Stimulated activated CD8-positive, alpha-beta memory T cell treated with anti-CD3 and anti-CD28 coated beads, Interleukin-4, amount 100 ng/mL, for 4 hours (primary cell): ENCODE measurements at places on chromosomes 6 and 20.

DNA sequence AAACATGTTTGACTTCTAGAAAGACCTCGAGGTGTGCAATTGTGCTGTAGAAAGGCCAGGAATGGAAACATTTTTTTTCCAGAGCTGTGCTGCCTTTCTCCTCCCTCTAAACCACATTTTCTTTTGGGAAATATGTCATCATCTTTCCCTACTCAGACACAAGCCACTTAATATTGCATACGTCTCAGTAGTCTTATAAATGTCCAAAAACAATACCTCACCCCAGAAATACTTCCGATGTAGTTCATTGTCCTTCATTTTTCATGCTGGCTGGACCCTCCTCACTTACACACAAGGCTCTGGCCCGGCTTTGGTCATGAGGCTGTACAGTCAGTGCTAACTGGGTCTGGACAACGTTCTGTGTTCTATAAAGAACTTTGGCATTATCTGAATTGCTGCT is 126.4 kb downstream of the SCML4 start:
- no peak for DNase-seq

DNA sequence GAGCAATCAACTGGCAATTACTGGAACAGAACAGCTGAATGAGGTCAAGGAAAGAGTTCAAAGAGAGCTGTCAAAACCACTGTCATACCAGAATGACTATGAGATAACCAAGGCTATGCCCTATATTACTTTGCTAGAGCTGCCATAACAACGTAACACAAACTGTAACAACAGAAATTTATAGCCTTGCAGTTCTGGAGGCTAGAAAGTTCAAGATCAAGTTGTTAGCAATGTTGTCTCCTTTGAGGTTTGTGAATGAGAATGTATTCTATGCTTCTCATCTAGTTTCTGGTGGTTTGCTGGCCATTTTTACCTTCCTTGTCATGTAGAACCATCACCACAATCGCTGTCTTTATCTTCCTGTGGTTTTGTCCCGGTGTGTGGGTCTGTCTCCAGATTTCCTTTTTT is 1323.0 kb upstream of the GJE1 start:
- no peak for DNase-seq

DNA sequence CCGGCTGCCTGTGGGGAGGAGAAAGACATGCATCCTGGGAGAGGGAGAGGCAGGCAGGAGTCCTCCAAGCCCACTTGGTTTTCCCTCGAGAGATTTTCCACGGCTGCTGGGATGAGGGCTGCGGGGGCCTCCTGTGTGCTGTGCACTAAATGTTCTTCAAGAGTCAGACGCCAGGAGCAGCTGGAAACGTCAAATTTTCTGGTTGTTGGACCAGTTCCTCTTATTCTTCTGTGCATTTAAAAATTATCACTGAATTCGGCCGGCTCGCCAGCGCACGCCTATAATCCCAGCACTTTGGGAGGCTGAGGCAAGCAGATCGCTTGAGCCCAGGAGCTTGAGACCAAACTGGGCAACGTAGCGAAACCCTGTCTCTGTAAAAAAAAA is 32.8 kb upstream of the NTSR1 start:
- no peak for DNase-seq

DNA sequence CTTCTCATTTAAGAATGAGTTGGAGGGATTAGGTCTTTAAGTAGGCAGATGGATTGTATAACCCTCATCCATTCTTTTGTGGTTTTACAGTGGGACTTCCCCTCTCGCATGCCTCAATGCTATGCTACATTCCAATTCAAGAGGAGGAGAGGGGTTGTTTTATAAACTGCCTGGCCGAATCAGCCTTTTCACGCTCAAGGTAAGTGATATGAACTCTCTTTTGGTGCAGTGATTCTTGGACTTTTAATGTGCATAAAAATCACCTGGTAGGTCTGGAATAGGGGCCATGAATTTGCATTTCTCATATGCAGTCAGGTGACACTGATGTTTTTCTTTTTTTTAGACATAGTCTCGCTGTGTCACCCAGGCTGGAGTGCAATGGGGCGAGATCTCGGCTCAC is 10.8 kb downstream of the ASXL1 start:
- no peak for DNase-seq

DNA sequence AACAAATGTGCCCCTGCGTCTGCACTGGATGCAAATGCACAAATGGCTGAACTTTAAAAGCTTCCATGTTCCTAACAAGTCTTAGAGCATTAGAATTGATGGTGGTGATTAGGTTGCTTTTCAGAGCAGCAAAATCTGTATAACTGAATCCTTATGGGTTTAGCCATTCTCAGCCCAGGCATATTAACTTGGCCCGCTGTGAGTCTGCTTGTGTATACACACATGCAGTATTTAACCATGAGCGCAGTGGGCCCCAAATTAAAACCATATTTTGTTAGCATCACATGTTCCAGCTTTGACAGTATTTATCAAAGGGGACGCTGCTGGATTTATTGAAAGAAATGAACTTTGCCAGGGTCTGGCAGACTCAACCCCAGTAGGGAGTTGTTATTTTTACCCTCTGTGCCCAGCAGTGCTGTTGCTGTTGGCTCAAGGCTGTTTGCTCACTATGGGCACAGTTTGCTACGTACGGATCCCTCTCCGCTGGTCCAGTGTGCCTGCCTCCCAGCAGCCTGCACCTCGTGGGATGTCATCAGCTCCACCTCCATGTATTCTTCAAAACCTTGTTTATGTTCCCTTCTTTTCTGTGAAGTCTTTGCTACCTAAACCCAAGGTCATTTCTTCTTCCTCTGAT is 144.7 kb downstream of the QRSL1 start:
- no peak for DNase-seq

- DNase-seq: no peak
Measured at GRCh38 chr20:47796971-47797370, 11.7 kb upstream of the SULF2 start.

GRCh38 chr20:5674176-5674660 is 76.0 kb upstream of the SHLD1 start:
- no peak for DNase-seq

DNA sequence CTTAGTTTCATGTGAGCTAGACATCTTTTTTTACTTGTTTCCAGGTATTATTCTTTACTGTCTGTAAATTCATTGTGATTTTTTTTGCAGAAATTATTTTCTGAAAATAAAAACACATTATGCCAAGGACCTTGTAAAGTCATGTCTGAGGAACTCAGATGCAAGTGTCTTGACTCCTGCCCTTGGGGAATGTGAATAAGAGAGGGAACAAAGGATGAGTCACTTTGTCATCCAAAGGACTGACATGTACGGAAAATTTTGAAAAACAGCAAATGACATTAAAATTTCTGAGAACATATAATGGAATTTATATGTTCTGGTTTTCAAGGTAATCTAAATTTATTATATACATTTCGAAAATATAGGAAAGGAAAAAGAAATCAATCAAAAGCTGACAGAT is 660.4 kb downstream of the CD109 start:
- DNase-seq: no peak

GRCh38 chr20:51481341-51481914 is 61.1 kb downstream of the NFATC2 start:
- no peak for DNase-seq

DNA sequence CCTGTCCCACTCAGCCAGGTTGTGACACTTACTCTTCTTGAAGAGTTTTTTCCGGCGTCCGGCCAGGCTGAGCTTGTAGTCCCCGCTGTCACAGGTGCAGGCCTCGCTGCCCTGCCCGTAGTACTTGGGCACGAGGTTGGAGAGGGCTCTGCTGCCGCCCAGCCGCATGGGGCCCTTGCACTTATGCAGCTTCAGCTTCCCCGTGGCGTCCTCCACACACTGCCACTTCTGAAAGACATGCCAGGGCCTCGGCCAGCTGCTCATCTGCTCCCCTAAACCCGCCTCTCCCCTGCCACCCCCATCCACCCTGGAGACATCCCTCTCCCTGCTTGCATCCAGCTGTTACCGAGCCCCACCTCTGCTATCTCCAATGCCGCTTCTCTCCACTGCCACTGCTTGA is 113.1 kb downstream of the SULF2 start:
- DNase-seq: no peak

DNA sequence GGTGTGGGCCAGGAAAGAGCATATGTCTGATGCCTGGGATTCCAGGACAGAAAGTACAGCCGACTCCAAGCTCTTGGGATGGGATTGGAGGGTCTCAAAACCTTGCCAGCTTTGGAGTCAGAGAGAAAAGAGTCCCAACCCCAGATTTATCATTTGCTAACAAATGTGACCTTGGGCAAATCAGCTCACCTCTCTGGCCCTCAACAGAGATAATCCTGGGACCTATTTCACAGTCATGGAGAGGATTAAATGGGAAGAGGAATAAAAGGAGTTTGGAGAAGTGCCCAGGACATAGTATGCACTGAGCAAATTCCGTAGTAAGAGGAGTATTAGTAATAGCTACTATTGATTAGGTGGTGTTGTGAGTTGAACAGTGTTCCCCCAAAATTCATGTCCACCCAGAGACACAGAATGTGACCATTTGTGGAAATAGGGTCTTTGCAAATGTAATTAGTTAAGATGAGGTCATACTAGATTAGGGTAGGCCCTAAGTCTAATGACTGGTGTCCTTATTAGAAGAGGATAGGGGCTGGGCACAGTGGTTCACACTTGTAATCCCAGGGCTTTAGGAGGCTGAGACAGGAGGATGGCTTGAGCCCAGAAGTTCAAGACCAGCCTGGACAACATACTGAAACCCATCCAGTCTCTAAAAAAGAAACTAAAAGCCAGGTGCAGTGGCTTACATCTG is 17.1 kb downstream of the RIPOR3 start:
- DNase-seq: no peak

- DNase-seq: no peak
Measured at GRCh38 chr20:37734228-37734985, 40.6 kb downstream of the CTNNBL1 start.

DNA sequence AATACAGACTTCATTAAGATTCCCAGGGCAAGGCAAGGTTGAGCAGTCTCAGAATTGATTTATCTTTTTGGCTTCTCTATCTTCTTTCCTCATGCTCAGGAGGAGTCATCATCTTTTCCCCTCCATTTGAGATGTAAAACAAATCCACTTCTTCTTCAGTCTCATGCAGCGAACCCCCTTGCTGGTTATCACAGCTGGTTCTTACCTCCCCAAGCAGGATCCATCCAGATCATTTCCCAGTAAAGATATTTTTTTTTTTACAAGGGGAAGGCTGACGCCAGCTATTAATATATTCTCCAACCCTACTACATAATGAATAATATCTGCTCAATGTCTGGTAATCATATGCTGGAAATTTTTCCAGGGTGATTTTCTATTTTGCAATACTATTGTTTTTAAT is 508.9 kb upstream of the NOX3 start:
- no peak for DNase-seq

DNA sequence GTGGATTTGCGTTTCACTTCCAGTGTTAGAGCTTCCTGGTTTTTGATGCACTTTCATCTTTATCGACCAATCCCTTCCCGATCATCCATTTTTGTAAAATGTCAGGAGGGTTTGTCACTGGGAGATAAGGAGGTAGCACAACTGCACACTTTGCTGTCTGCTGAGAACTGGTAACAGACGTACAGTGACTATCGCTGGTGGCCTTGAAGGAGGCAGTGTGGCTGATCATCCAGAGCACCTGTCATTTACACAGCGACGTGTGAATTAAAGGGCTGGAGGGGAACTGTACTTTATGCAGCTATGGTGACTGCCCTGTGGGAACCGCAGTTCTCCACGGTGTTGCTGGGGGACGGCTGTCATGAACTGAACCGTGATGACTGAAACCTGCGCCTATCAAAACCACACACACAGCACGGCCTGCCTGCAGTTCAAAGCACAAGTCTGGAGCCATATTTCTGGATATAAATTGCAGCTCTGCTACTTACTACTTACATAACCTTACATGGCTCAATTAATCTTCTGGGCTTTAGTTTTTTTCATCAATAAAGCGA is 50.0 kb downstream of the HUS1B start:
- no peak for DNase-seq
